Liver (tissue), 10 donors: ENCODE measurements at places on chromosomes 3 and 15. TPM values are rescaled to one million over a fixed set of nuclear protein-coding genes. Genes with fewer than 3 reads are reported as not detected.

The MESP2 gene
- 0.03 TPM for polyA plus RNA-seq

The FBXL22 gene
- polyA plus RNA-seq: 0.18 TPM

The TRAT1 gene
- polyA plus RNA-seq: 0.06 TPM

The COLQ gene
- 2.6 TPM for polyA plus RNA-seq

The ARRDC4 gene
- polyA plus RNA-seq: 4.5 TPM

The PDZRN3 gene
- 0.69 TPM for polyA plus RNA-seq

The TMOD2 gene
- polyA plus RNA-seq: 0.51 TPM

The GREM1 gene
- 0.46 TPM for polyA plus RNA-seq

The PROS1 gene
- 88.9 TPM for polyA plus RNA-seq

The UCN2 gene
- not detected for polyA plus RNA-seq

The PPP2R3A gene
- 1.5 TPM for polyA plus RNA-seq

The EFCC1 gene
- polyA plus RNA-seq: 0.08 TPM

The ABHD6 gene
- polyA plus RNA-seq: 40.1 TPM

The PLSCR5 gene
- polyA plus RNA-seq: not detected

The SLC38A3 gene
- 114 TPM for polyA plus RNA-seq

The IMPG2 gene
- 0.01 TPM for polyA plus RNA-seq

The CAND2 gene
- 0.38 TPM for polyA plus RNA-seq

The AP3B2 gene
- polyA plus RNA-seq: not detected

The GOLGA6B gene
- not detected for polyA plus RNA-seq

The TJP1 gene
- 20.2 TPM for polyA plus RNA-seq

The PGBD4 gene
- 0.90 TPM for polyA plus RNA-seq
